Activated T-cell treated with anti-CD3 and anti-CD28 coated beads for 24 hours (primary cell): ENCODE measurements at places on chromosomes 5 and 9.

DNA sequence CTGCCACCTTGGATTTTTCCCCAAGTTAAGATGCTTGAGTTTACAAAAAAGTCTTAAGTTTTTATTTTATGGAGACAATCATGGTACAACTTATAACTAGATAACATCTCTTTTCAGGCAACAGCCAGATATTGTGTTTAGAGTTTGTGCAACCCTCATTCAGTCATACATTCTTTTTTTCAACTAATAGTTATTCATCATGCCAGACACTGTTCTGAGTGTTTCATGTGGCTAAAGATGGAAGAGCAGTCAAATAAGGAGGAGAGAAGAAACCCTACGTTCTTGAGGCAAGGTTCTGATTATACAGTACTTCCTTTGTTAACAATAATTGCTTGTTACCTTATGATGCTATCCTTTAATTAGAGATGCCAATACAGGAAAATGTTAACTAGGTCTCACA is 42.1 kb upstream of the ZNF462 start:
- DNase-seq, result no peak

DNA sequence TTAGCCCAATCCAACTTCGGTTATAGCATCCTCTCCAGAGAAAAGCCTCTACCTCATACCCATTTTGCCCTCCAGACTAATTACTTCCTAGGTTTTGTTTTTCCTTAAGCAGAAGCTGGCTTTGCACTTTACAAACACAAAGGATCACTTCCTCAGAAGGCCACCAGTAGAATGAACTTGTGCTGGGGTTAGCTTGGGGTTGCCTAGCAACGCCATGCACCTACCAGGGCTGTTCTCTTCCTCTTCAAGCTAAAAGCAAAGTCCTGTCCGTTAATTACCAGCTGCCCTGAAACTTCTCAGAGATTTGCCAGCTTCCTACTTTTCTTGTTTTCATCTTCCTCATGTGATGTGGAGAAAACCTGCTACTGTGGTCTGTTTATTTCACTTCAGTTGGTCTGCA is 132.0 kb upstream of the WWC1 start:
- no peak for DNase-seq

DNA sequence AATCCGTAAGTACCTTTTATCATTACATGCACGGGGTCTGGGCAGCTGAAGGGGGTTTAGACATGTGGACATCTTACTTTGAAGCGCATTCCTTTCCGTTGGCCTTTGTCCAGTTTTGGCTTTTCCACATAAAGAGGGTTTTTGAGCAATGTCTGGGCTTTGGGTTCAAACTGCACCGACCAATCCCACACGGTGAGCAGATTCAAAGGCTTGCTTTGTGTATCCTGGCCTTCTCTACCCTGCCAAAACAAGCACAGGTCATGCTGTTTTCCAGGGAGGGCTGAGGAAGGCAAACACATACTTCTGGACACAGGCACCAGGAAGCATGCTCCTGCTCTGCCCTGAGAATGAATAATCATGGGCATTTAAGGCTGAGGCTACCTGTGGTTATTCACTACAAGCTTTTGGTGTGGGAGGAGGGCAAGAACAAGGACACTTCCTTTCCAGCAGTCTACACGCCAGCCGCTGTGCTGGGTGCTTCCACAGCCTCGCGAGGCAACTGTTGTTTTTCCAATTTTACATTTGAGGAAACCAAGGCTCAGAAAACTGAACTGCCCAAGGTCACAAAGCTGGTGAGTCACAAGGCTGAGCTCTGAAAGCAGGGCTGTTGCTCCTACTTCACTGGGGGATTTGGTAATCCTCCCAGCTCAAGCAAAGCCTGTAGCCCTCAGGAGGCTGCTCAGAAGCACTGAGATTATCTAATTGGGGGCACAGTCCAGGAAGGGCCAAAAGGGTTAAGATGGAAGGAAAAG is 59.8 kb upstream of the GOLPH3 start:
- DNase-seq, result no peak

DNA sequence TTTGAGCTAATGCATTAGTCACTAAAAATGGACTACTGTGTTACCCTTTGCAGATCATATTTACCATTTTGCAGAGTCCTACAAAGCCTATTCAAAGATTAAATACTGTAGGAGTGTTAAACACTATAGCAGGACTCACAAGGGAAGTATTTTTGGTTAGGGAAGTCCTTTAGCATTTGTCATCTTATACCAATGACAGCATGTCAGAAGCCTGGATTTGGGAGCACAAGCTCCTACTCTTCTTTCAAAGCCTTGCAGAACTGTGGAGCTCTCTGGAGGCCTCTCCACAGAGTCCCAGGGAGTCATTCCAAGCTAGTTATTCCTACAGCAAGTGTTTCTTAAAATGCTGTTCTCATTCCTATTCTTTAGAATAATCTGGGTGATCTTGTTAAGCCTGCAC is 288.8 kb downstream of the PIK3R1 start:
- DNase-seq, result no peak

DNA sequence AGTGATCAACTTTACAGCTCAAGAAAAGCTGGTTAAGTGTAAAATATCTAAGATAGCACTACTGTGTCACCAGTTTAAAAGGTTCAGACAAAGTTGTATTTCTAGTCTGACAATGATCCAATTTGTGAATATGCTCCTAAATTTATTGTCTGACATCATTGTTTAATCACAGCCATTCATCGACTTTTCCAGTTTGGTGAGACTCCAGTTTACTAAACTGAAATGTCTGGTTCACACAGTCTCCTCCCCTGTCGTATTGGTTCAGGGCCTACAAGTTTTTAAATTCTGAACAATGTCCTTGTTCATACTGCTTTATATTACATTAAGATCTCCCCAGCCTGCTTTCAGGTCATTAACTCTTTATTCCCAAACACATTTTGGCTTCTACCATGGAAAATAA is 161.4 kb downstream of the CHSY3 start:
- DNase-seq, result no peak

GRCh38 chr5:53479590-53480415 is 626 bp upstream of the FST start:
- DNase-seq, result no peak

GRCh38 chr5:173869316-173869715 is 18.8 kb upstream of the CPEB4 start:
- no peak for DNase-seq

DNA sequence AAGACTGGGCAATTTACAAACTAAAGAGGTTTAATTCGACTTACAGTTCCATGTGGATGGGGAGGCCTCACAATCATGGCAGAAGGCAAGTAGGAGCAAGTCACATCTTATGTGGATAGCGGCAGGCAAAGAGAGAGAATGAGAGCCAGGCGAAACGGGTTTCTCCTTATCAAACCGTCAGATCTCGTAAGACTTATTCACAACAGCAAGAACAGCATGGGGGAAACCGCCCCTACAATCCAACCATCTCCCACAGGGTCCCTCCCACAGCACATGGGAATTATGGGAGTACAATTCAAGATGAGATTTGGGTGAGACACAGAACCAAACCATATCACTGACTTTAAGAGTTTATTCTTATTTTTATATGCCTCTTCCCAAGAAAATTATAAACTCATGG is 60.3 kb downstream of the RFK start:
- no peak for DNase-seq

DNA sequence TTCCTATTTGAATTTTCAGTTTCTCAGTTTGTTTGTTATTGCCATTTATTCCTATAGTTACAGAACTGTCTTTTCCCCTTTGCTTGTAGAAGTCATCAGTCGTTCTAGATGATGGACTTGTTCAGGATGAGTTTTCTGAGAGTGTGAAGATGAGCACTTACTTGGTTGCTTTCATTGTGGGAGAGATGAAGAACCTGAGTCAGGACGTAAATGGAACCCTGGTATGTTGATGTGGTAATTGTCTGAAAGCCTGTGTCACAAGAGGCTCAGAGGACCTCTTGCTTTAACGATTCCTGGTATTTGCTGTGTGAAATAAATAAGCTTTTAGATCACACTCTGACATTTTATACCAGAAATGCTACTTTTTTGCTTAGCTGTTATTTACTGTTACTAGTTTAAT is 50.6 kb downstream of the LNPEP start:
- no peak for DNase-seq

DNA sequence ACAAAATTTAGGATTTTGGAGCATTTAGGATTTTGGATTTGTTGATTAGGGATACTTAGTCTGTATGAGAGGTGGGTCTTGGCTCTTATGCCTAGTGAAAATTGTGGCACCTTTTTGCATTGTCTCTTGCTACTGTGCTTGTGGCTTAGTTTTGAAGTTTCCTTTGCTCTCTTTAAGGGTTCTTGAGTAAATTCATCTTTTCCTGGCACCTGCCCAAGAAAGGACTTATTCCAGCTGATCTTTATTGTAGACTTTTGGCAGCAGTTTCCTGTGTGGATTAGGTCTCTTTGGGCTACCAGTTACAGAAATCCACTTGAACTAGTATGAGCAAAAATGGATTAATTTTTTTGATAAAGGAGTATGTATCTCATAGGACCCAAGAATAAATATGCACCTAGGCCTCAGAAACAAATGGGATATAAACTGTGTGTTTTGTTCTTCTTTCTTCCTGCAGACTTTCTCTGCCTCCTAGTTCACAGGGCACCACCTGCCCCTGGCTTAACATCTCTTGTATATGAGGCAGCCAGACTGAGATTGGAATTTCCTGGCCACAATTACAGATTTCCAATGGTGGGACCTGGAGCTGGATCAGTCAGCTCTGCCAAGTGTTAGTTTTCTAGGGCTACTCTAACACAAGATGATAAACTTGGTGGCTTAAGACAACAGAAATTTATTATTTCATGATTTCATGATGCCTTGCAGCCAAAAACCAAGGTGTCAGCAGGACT is 44.6 kb downstream of the FOCAD start:
- DNase-seq, result no peak

DNA sequence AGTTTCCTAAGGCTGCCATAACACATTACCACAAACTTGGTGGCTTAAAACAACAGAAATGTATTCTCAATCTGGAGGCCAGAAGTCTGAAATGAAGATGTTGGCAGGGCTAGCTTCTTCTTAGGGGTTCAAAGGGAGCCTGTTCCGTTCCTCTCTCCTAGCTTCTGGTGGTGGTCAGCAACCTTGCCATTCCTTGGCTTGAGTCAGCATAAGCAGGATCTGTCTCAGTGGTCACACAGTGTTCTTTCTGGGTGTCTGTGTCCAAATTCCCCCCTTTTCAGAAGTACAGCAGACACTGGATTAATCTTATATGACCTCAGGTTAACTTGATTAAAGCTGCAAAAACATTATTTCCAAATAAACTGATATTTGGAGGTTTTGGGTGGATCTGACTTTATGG is 2.1 kb upstream of the OSMR start:
- DNase-seq, result no peak

GRCh38 chr5:44334622-44335021 is 54.6 kb downstream of the FGF10 start:
- no peak for DNase-seq

DNA sequence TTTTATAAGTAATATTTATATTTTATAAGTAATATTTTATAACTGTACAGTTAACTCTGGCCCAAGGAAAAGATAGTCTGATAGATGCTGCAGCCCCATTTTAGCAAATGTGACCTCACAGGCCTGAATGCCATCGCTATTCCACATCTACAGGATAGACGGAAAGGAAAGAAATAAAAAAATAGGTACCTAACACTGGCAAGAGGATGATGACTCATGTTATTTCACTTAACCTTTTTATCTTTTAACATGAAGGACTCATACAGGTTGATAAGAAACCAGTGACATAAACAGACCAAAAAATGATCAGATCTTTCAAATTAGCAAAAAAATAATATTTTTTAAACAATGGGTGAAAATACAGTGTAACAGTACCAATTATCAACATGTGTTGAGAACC is 2.7 kb downstream of the CD274 start:
- DNase-seq, result no peak

GRCh38 chr5:96628406-96628805 is 33.8 kb upstream of the CAST start:
- no peak for DNase-seq

DNA sequence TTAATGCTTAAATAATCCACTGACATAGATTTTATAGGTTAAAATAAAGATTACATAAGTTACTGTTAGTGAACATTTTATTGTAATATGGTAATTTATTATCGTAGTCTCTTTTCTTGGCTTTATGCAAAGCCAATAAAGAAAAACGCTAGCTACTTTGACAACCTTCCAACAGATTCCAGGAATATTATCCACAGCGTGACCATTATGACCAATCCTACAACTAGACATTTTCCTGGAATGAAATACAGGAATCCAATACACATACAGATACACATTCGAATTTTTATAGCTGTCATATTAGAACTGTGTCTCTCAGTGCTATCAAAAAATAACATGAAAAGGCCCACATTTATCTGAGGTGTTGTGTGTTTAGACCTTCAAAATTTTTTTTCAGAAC is 13.1 kb downstream of the RPS23 start:
- DNase-seq, result no peak

DNA sequence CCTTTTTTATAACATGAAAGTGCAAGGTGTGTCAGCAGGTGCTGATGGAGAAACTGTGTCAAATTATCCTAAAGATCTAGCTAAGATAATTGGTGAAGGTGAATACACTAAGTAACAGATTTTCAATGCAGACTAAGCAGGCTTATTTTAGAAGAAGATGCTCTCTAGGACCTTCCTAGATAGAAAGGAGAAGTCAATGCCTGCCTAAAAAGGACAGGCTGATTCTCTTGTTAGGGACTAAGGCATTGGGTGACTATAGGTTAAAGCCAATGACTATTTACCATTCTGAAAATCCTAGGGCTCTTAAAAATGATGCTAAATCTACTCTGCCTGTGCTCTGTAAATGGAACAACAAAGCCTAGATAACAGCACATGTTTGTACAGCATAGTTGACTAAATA is 1682.4 kb downstream of the MAT2B start:
- DNase-seq, result no peak

DNA sequence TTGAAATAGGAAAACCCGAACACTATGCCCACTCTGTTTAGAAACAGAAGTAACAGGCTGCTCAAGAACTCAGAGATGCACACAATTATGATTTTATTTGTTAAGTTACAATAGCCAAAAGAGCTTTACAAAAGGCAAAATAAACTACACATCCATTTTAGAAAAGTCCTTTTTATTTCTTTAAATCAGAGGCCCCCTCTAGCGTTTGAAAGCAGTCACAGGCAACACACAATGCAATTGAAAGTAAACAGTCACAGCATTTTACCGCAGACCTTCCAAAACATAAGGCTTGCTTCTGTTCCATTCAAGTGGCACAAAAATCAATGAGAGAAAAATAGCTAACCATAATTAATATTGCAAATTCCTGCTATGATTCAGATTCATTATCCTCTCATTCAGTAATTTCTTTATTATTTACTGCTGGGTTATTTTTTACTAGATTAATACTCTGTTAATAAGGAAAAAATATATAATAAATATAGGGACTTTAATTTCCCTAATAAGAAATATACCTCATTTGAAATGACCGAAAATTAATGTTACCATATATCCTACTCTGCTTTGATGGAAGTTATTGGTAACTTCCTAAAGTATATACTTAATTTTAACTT is 78.3 kb downstream of the CEP120 start:
- no peak for DNase-seq

GRCh38 chr5:153470736-153471135 is 19.7 kb upstream of the GRIA1 start:
- no peak for DNase-seq

DNA sequence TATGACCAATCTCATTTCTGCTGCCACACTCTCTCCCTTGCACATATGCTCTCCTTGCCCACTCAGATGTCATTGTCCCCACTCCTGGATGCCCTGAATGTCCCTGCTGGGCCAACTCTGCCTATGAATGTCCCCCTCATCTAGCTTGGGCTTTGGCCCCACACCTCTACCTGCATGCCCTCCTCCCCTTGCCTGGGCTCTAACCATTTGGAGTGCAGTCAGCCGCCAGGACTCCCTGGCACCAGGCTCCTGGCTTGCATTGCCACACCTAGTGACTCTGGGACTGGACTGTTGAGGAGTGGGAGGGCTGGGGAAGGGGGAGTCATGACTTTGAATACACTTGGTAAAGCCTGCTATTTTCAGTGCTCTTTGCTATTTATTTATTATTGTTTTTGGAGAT is 41.6 kb upstream of the POMT1 start:
- DNase-seq, result no peak
